ENCODE measurements at places on chromosomes 2 and 18.

DNA sequence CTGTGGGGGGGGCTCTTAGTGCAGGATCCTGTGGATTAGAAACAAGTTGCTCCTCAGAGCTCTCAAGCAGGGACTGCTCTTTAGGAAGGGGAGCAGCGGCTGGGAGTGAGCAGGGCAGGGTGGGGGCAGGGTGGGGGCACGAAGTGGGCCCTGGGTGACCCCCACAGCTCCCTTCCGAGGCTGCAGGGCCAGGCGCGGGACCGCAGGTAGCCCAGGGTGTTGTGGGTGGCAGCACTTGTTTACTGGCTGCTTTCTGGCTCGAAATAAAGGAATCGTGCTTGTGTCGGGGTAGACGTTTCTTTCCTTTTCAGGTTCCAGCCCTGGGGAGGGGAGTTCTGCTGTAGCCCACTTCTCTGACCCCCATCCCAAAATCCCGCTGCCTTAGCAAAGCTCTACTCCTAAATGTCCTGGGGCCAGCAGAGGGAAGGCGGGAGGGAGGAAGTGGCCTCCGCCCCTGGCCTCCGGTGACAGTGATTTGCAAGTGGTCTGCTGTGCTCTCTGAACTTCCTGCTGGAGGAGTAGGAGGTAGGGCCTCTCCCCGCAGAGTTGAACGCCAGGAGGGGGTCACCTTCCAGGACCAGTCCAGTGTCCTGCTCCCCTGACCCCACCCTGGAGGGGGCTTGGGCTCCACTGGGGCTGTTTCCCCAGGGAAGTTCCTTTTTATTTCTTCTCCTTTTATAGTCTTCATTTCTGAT, 8.3 kb downstream of the NEU4 start:
- no peak for DNase-seq

GRCh38 chr18:29060349-29060748, 883.4 kb upstream of the CDH2 start:
- DNase-seq = no peak

DNA sequence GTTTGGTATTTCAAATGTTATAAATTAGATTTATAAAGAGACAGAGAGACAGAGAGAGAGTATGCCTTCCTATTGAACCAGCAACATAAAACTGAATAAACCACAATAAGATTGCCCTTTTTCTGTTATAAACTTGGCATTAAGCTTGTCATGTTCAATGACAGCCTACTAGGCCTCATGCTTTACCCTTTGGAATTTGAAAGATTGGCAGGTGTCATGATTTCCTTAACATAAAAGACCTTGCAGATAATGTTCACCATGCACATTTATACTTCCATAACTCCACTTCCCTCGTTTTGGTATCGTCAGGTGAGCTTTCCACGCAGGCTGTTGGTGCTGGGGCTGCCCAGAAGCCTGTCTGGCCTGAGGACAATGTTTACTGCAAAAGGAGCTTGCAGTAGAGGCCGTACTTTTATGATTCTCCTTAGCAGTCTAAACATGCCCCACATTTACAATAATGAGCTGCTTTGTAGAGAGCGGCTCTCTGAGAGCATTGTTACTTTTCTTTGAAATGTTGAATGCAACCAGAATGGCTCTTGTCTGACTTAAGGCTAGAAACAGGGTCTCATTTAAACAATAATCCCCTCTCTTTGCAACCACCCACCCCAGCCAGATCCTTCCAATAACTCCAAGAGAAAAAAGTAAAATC, 379.1 kb upstream of the ATP5MC3 start:
- DNase-seq = no peak

DNA sequence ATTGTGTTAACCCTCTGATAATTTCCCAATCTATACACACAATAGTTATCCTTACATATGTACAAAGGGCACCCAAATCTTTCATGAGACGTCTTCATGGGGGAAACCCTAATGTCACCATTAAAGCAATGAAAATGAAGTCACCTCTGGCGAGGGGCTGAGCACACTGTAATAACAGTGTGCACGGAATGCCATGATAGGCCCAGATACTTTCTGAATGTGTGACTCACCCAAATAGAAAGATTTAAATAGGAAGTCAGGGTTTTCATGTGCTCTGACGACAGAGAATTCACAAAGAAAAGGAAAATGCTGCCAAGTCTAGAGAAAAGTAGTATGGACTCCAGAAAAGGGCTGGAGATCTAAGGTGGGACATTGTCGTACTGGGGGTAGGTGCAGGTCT, 128.3 kb downstream of the SATB2 start:
- DNase-seq = no peak

- DNase-seq = no peak
Observed at GRCh38 chr2:160372010-160372356, 121.6 kb downstream of the RBMS1 start.

GRCh38 chr2:30336978-30337841, 105.9 kb downstream of the LBH start:
- DNase-seq = peak; percentile 82

DNA sequence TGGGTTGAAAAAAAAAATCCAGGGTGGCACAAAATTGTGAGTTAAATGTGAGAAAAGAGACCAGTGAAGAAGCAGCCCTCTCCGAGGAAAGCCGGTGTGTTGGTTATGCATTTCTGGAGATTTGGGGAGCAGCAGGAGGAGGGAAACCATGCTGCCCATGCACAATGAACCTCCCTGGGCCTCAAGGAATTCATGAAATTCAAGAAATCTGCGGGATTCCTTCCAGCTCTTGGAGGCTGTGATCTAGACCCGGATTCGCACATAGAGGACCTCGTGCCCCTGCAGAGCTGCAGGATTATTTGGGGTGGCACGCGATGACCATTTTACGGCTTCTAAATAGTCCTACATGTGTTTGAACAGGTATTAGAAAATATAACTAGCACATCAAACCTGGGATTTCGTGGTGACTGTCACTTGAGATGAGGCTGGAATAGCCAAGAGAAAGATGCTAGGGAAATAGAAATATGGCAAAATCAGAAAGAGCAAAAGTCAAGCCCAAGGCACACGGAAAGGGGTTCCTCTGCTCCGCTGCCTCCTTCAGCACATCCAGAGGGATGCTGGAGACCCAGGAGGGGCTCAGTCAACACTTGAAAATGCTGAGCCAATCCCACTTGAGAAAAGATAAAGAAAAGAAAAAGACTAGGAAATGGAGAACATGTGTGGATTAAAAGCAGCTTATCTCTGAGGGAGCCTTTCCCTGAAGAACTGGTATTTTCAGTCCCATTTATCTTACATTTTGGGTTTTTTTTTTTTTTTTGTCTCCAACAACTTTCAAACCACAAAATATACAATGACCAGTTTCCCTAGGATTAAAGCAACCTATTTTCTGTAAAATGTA, 22.0 kb downstream of the KCTD1 start:
- DNase-seq = no peak

- no peak for DNase-seq
Observed at GRCh38 chr2:202844656-202845055, 26.9 kb downstream of the ICA1L start.

DNA sequence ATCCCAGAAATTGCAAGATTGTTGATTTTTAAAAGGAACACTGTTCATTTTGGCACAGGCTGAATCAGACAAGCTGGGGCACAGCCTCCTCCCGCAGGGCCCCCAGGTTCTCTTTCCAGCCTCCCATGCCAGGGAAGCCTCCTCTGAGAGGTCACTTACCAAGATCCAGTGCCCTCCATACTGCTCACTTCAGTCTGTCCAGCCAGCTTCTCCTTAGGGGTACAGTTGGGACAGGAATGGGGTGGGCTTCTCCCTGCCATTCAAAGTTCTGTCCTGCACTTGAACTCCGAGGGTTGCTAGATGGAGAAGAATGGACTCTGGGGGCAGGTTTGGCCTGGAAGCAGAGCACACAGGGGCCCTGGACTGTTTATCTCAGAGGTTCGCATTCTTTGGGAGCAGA, 7.5 kb upstream of the CYP26B1 start:
- no peak for DNase-seq

- DNase-seq = no peak
Observed at GRCh38 chr18:31720867-31721266, 36.5 kb upstream of the B4GALT6 start.

GRCh38 chr2:221422516-221423209, 149.4 kb downstream of the EPHA4 start:
- DNase-seq = no peak

GRCh38 chr2:219954331-219954730, 326.9 kb downstream of the SLC4A3 start:
- no peak for DNase-seq

- no peak for DNase-seq
Observed at GRCh38 chr2:176114120-176114929, 2.3 kb upstream of the HOXD10 start.

- DNase-seq = no peak
Observed at GRCh38 chr2:227383686-227384085, 4.1 kb downstream of the SCYGR1 start.

DNA sequence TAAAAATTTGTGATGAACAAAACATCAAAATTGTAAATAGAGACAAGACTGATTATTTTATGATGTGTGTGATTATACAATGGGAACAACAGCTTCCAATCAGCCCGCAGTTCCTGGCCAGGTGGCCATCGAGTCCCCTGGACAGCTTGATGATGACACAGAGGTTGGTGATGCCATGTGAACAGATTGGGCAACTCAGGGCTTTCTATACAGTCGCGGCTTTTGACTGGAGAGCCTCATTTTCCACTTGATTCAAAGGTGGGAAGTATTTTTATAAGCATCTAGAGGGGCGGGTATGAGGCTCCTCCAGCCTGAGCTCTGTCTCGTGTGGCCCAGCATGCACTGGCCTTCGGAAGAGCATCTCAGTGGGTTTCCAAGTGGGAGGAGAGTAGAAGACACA, 14.9 kb upstream of the HPCAL1 start:
- DNase-seq = no peak

DNA sequence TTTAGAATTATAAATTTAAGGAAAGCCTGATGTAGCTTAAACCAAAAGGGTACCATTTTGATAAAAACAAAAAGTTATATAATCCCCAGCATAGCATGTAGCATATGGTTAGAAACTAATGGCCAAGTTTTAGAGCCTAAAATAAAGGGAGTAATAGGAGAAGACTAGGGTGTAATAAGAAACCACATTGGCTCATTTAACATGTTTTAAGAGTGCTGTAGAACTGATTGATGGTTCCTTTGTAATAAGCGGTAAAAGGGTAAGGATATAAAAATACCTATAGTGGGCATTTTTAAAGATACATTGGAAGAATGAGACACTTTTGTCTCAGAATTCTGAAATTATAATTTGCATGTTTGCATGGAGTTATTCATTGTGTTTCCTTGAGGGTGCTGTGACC, 1.9 kb downstream of the PSMA8 start:
- DNase-seq = no peak

DNA sequence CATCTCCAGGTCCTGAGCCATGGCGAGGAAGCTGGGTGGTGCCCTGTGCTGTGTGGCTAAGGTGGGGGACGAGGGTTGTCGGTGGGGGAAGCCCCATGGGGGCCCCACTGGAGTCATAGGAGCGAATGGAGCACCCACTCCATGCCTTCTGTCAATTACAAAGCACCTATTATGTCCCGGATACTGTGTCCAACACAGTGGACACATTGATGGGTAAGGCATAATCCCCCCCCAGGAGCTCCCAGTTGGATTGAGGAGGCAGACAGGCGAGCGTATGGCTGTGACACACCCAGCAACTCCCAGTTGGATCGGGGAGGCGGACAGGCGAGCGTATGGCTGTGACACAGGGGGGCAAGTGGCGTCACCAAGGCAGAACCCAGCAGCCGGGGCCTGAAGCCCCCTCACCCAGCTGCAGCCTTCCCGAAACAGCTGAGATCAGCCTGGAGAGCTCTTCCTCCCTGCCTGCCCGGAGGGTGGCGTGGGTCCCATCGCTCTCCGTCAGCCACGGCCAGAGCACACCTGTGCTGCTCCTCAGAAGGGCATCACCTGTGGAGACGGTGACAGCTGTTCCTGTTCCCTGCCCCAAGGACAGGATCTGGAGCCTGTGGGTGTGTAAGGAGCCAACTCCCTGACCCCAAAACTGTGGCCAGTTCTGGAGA, 69.6 kb downstream of the HPCAL1 start:
- DNase-seq = no peak

DNA sequence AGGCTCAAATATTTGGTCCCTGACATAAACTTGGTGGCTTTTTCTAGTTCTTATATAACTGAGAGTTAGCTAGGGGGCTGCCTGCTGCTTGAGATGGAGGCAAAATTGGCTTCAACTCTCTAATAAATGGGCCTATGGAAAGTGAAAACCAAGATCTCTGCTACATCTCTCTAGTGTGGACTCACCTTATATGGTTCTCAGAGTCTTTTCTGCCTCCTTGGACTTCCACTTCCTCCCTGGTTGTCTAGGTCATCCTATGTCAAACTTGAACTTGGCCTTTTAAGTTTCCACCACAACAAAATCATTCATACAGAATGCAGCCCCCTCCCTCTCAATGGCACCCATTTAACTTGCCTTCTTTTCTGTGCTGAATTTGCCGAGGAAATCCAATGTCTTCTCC, 23.9 kb upstream of the ARHGAP25 start:
- no peak for DNase-seq

GRCh38 chr2:172102391-172103359, at the start of gene DLX2:
Gene DLX2, minus strand, starts transcription at chr2:172102900. Its CDS starts 362 bp downstream, at chr2:172102538.
- DNase-seq = peak; percentile 47

- no peak for DNase-seq
Observed at GRCh38 chr2:198546122-198546521, 741.7 kb downstream of the PLCL1 start.

DNA sequence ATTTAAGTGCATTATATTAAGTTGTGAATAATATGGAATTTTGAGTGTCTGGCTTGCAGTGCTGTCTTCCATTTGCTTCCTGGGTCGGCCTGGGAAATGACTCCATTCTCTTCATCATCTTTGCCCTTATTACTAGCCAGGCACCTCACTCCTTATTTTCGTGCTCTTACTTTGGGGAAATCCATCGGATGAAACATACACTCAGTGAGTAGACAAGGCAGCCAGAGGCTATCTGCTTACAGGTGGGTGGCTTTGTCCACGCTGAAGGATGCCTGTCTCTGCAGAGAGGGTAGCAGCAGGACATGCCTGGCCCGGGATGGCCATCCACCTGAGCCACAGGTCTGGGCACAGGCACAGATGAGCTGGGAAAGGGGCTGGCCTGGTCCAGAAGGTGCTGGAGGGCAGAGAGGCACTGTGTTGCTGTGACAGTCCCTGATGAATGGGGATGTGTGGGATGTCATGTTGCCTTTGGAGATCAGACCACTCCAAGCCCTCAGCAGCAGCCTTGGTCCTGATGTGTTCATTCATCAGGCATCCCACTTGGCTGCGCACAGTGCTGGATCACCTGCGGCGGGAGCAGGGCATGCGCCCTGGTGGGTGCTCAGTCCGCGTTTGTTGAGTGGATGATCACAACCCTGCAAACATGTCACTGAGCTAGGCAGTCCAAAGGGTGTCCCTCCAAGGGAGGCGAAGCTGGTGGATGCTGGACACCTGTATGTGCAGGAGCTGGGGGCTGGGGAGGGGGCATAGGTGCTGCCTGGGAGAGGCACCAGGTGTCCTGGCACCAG, 236.0 kb downstream of the LDLRAD4 start:
- DNase-seq = no peak
